ENCODE measurements at places on chromosomes 2 and 18.

- DNase-seq = no peak
These were observed 25.3 kb downstream of the PAX8 start for GRCh38 chr2:113253453-113253852.

- no peak for DNase-seq
These were observed 78.9 kb upstream of the TXNDC2 start for GRCh38 chr18:9806905-9807304.

- no peak for DNase-seq
These were observed 33.9 kb downstream of the NBAS start for GRCh38 chr2:15527074-15527739.

DNA sequence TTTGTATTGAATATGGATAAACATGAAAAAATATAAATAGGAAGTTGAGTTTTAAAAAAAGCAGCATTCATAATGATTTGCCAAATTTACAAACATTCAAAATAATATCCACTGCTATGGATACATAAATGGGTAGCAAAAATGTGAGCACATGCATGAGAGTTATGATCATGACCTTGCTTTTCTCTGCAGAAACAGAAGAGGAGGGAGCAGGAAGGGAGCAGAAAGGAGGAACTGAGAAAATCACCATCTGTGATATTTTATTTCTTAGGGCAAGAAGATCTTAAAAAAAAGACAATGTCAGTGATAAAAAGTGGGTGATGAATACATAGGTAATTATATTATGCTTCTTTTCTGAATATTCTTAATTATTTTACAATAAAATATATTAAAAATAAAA, 17.7 kb upstream of the CCDC93 start:
- no peak for DNase-seq

- DNase-seq = no peak
These were observed 5.7 kb downstream of the PARD3B start for GRCh38 chr2:204550751-204551511.

DNA sequence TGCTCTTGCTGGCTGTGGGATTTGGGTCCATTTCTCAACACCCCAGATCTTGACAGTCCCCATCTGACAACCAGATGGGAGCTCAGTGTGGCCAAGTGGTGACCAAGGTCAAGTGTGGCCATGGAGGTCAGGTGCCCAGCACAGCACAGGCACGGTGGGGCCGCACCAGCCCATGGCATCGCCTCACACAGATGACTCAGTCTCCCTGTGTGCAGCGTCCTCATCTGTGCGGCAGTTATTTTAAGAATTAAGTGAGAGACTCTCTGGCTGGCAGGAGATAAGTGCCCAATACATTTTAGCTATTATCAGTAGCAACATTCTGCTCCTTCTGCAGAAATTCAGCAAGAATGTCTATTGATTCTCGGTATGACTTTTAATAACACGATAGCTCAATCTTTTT, 167.2 kb downstream of the DDX1 start:
- no peak for DNase-seq

GRCh38 chr2:120995152-120995551, 259.5 kb downstream of the GLI2 start:
- no peak for DNase-seq

GRCh38 chr18:68604256-68604655, 110.7 kb downstream of the TMX3 start:
- DNase-seq = no peak
